ENCODE measurements at places on chromosomes 1 and 21.

DNA sequence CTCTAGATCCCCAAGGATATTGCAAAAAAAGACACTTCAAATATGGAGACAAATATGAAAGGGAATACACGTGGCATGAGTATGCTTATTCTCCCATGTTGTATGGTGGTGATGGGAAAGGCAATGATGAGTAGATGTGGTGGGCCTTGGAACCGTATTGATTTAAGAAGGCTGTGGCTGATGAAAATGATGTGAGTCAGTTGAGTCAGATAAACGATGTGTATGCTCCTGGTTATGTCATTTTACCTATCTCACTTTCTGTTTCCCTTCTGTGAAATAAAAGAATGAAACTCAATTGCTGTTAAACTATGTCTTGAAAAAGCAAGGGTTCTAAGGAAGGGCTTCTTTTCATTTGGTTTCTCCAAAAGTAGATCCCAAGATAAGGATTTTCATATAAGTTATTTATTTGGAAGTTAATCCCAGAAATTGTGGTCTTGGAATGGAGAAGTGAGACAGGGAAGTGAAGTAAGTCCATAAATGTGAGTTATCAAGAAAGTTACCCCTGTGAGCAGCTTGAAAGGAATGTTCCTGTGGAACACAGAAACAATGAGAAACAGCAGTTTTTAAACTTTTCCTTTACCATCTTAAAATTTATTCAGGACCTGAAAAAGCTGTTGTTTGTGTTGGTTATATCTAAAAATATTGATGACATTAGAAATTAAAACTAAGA, 292.0 kb downstream of the DUSP10 start:
- no peak for DNase-seq

GRCh38 chr1:227136210-227136820, 182.0 kb downstream of the CDC42BPA start:
- no peak for DNase-seq

DNA sequence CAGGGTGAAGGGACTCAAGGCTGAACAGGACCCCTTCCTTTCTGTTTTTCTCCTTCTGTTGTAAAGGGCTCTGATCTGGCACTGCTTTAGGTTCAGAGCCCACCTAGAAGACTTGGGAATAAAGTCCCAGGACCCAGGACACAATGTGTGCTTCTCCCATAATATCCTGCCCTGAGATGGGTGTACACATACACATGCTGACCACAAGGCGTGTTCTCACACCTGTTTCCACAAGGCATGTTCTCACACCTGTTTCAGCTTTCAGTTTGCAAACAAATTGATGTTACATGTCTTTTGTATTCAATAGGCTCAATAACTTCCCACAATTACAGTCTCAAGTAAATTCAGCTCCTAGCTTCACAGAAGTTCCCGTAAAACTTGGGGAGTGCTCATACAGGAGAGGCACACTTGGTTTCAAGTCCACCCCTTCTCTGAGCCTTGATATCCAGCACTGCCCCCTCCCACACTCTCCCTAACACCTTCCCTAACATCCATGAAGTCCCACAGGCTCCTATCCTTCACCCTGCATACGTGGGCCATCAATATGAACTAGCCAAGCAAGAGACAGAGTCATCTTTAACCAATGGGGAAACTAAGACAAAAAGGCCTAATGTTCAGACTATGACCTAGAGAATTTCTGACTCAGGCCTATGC, 41.7 kb downstream of the ERI3 start:
- DNase-seq: no peak

- no peak for DNase-seq
Measured at GRCh38 chr1:48629867-48630266, 146.8 kb downstream of the BEND5 start.

DNA sequence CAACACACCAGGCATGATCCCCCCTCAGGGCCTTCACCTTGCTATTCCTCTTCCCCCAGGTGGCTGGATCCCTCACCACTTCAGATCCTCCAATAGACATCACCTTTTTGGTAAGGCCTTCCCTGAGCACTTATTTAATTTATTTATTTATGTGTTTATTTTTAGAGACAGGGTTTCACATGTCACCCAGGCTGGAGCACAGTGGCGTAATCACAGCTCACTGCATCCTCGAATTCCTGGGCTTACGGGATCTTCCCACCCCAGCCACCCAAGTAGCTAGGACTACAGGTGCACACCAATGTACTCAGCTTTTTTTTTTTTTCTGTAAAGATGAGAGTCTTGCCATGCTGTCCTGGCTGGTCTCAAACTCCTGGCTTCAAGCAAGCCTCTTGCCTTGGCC, 17.2 kb downstream of the KCNN3 start:
- no peak for DNase-seq

DNA sequence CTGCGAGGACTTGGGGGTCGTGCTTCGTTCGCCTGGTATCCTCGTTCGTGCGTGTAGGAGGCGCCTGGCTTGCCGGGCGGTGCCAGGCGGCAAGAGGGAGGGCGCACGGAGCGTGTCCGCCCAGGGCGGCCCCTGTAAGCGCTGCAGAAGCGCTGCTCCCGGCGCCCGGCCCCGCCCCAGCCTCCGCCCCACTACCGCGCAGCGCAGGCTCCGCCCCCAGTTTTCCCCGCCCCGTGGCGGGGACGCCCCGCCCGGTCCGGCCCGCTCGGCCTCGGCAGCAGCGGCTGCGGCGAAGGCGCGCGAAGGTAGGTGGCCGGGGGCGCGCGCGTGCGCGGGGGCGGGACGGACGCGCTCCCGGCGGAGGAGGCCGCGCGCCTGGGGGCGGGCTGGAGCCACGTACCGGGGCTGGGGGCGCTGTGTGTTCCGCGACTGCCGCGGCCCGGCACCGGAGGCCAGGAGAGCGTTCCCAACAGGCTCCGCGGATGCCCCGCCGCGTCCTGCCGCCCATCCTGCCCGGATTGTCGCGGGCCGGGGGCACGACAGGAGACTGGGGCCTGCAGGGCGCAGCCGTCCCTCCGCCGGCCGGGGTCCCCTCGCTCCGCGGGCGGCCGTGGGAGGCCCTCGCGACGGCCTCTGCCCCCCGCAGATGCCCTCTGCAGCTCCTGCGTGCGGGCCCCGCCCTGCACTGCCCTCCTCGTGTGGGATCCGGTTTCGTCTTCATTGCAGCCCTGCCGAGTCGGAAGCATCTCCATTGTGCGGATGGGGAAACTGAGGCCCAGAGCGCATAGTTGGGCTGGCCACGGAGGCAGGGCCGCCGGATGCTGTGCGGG, 7.7 kb upstream of the CROCC start:
- peak; percentile 96 for DNase-seq

DNA sequence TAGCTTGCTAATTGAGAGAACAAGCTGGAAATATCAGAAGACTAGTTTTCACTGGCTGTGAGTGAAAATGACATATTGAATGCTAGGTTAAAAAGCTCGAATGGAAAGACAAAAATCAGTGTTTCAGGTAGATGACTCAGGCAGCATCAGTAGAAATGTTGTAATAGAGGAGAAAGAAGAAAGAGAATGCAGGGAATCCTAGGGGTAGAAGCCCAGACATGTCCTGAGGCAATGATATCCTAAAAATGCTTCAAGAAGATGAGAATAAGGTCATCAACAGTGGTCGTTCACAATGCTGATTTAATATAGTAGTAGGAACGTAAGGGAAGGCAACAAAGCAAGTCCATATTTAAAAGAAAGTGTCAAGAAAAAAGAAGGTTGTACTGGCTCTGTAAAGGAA, 96.7 kb upstream of the HP1BP3 start:
- DNase-seq: no peak

GRCh38 chr21:31299291-31300147, 44.5 kb downstream of the TIAM1 start:
- DNase-seq: no peak

- no peak for DNase-seq
Measured at GRCh38 chr1:41822866-41823265, 95.9 kb downstream of the HIVEP3 start.

DNA sequence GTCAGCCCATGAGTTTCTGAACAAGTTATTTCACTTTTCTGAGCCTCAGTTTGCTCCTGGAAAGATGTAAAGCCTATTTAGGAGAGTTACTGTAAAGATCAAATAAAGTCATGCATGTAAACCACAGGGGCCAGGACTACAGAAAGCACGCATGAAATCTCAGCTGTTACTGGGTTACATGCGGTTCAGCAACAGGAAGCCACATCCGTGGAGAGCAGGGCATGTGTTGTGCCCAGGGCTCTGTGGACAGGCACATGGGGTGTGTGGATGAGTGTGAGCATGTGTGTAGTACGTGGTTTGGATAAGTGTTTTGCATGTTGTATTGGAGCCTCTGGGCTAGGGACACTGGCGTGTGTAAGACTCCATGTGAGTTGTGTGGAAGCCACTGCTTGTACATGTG, 2.2 kb upstream of the EPHA2 start:
- DNase-seq: no peak

DNA sequence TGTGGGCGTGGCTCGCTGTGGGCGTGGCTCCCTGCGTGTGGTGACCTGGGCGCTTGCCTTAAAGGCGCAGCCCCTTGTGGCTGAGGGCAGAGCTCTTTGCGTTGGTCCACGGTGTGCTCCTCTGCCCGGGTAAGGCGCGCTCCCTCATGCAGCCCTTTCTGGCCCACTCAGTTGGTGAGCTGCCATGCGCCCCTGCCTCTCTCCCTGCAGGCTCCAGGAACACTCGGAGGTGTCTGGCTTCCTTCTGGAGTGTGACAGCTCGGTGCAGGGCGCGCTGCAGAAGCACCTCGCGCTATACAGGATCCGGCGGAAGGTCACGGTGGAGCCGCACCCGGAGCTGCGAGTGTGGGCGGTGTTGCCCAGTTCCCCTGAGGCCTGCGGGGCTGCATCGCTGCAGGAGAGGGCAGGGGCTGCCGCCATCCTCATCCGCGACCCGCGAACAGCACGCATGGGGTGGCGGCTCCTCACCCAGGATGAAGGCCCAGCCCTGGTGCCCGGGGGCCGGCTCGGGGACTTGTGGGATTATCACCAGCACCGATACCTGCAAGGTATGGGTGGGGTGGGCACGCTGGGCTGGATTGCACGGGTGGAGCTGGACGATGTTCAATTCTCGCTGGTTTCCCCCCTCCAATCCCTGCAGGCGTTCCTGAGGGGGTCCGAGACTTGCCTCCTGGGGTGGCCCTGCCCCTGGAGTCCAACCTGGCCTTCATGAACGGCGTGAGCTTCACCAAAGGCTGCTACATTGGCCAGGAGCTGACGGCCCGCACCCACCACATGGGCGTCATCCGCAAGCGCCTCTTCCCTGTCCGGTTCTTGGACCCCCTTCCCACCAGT, 9.1 kb downstream of the IBA57 start:
- no peak for DNase-seq

GRCh38 chr1:56375326-56375804, 204.0 kb downstream of the PLPP3 start:
- no peak for DNase-seq

- no peak for DNase-seq
Measured at GRCh38 chr1:7473223-7474142, 297.6 kb upstream of the VAMP3 start.

GRCh38 chr1:230308039-230308438, 118.1 kb downstream of the PGBD5 start:
- DNase-seq: no peak

DNA sequence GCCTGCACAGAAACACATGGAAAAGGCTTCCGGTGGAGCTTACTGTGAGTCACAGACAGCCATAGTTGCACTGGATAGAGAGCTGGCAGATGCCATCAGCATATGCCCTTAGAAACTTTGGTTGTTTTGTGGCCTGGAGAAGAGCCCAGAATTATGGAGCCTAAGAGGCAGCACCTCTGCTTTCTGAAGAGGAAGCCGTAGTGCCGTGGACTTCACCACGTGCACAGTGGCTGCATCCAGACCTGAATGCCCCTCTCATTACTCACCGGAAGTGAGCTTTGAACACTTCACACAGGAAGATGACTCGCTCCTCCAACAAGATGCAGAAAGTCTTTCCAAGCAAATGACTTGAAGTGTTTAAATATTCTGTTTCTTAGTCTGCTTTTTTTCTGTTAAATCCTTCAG, 28.4 kb downstream of the JUN start:
- DNase-seq: peak; percentile 27

DNA sequence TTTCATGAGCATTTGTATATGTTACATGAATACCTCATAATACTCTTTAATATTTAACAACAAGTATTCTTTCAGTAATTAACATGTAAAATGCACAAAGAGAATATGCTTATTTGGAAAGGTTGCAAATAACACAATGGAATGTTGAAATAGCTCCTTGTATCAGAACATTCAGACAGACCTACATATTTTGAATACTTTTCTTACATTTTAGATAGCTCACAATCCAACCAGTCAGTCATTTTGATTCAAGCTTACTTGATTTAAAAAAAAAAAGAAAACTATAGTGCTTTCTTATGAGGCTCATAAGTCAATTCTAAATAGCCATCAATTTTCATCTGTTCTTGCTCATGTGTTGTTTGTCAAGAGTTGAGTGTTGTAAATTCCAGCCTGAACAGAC, 518.8 kb downstream of the ADGRL2 start:
- no peak for DNase-seq

- peak; percentile 49 for DNase-seq
Measured at GRCh38 chr1:194289569-194290266, 1103.3 kb upstream of the B3GALT2 start.

DNA sequence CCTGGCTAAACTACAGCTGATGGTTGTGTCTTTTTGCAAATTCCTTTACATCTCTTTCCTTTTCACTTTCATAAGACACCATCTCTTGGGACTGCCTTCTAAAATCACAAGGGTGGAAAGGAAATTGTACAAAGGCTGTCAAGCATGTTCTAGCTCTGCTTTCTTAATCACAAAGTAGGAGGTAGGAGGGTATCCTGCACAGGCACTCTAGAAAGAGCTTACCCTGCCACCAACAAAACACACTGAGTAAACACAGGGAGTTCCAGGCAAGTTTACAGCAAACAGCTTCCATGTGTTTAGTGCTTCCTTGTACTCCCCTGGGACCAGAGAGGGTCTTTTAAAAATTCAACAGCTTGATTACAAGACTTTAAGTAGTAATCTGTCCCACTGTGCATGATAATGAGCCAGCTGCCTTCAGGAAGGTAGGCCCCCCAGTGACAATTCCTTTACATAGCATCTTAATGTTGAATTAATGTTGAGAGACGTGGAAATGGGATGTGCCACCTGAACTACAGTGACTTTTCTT, 2.4 kb downstream of the PLPP3 start:
- DNase-seq: no peak

- no peak for DNase-seq
Measured at GRCh38 chr1:108841703-108842102, 15.2 kb downstream of the AKNAD1 start.

DNA sequence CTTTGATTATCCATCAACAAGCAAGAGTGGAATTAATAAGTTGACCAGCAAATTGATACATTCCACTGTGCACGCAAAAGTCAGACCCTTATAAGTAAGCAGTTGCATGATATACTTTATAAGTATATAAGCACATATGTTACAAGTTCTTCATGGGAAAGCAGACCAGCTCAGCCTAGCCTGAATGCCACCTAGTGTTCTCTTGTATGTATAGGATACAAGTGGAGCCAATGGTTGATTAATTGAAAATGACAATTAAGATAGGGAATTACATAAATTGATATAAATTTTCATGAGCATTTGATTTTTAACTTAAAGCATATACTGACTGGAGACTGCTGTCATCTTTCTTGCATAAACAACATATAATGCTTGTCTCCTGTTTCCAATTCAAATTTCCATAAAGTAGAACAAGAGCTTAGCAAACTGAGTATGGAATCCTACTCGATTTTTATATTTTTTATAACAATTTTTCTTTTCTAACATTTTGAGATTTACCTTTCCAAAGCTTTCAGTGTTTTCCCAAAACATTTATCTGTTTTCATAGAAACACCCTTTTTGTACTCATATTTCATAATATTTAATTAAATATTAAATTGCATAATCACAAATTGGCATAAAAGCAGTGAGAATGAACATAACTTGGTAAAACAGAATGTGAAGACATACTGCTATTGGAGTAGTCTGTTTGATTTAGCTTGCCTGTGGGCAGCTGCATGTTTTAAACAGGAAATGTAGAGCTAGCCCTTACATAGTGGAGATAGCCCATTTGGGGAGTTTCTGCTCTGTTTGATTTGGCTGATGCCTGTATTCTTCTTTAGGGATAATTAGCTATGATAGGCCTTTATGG, 62.8 kb downstream of the MAGI3 start:
- DNase-seq: no peak

Measured in activated naive CD4-positive, alpha-beta T cell treated with anti-CD3 and anti-CD28 coated beads, Interleukin-2, amount 50 U/mL, for 16 hours (primary cell).